ENCODE measurements at places on chromosomes 6 and 20.
A peak's percentile ranks its signal among the peaks of the same experiment; 100 is the strongest.

DNA sequence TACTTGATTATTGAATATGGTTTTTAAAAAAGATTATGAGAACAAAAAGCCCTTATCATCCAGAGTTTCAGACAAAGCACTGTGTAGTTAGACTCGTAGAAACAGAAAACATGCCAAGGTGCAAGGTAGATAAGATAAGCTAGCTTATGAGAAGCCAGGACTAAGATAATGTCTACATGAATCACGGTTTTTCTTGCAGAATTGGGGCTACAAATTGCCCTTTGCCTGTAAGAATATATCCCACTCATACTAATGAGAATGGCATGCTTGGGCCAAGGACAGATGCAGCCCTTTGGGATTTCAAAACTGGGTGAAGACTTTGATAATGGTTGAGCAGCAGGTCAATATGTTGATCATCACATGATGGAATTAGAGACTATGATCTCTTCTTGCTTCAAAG is 165.3 kb upstream of the PREP start:
- DNase-seq = no peak

GRCh38 chr6:116665464-116665863 is 3.1 kb downstream of the ZUP1 start:
- DNase-seq = no peak

- no peak for DNase-seq
These were observed 53.6 kb upstream of the ZNF337 start for GRCh38 chr20:25750220-25750764.

- no peak for DNase-seq
These were observed 121.1 kb downstream of the PLEKHG1 start for GRCh38 chr6:150720774-150721233.

DNA sequence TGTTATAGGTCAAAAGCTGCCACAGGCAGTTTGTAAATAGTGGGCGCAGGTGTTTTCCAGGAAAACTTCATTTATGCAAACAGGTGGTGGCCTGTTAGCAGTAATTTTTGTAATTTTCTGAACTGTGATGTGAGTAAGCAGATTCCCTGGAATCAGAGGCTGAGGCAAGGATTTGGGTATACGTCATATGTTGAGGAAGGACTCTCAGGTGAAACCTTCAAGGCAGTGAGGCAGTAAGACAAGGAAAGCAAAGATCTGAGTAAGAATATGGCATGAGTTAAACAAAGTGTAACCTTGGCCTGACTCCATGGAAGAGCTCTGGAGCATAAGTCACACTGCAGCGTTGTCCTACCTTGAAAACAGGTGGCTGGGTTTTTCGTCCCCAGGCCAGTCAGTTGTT is 291.1 kb upstream of the BTBD3 start:
- DNase-seq = no peak

- no peak for DNase-seq
These were observed 77.9 kb downstream of the RFX6 start for GRCh38 chr6:116954938-116955337.

DNA sequence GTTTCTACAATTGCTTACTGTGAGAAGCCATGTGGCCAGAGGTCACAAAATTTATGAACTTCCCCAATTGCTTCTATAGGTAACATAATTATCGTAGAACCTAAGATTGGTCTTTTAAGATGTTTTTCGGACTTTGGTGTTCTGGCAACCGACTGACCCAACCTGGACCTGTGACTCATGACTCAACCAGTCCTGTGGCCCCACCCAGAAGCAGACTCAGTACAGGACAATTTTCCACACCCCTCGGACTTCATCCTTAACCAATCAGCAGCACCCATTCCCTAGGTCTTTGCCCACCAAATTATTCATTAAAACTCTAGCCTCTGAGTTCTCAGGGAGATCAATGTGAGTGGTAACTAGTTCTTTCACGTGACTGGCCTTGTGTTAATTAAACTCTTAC is 26.4 kb upstream of the AKAP12 start:
- DNase-seq = no peak

DNA sequence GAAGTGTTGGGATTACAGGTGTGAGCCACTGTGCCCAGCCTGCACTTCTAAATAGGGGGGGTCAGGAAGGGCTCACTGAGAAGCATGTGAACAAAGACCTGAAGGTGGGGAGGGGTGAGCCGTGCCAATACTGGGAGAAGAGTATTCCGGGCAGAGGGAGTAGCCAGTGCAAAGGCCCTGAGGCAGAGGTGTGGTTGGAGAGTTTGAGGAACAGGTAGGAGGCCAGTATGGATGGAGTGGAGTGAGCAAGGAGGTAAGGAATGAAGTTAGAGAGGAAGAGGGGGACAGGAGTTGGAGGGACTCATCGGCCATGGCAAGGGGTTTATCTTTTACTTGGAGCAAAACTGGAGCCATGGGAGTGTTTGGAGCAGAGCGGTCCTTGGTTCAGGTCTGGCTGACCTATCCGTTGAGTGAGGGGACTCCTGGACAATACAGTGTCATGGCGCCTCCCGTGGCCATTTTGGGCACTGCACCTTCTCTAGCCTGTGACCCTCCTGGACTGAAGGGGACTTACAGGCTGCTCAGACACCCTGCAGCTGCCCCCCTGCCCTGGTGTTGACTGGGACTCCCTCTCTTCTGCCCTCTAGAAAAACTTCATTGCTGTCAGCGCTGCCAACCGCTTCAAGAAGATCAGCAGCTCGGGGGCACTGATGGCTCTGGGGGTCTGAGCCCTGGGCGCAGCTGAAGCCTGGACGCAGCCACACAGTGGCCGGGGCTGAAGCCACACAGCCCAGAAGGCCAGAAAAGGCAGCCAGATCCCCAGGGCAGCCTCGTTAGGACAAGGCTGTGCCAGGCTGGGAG is 12.1 kb downstream of the FOXS1 start:
- DNase-seq = peak; percentile 74

GRCh38 chr6:13810688-13811446 is 3.5 kb downstream of the MCUR1 start:
- no peak for DNase-seq

DNA sequence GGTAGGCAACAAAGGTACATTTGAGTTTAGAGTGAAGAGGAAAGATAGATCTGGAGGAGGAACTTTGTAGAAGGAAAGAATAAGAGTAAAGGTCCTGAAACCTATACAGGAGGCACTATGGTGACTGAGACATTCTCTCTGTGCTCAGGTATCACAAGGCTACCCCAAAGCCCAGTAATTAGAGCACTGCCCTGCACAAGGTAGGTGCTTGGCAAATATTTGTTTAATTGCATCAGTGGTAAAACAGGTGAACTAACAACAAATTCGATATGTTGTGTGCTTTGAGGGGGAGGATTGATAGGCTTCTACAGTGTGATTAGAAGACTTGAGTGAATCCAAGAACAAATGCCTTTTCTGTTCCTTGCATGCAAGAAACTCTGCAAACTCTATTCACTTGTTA is 6.8 kb upstream of the TSHZ2 start:
- DNase-seq = no peak

- no peak for DNase-seq
These were observed 43.1 kb upstream of the GATA5 start for GRCh38 chr20:62518911-62519310.

DNA sequence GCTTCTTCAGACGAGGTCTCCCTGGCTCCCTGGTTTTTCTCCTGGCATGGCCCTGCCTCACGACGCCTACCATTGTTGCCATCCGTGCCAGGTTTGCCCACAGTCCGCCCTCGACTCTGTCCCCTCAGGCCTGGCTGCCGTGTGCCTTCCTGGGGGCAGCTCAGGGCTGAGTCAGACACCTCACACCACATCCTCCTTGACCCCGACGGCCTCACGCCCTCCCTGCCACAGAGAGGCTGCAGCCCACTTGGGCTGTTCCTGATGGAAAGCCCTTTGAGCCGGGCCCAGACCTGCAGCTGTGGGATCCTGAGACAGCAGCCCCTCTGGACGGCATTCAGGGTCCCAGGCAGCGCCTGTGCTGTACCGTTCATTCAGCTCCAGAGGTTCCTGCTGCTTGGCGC is 108.3 kb downstream of the PSMB1 start:
- DNase-seq = no peak

DNA sequence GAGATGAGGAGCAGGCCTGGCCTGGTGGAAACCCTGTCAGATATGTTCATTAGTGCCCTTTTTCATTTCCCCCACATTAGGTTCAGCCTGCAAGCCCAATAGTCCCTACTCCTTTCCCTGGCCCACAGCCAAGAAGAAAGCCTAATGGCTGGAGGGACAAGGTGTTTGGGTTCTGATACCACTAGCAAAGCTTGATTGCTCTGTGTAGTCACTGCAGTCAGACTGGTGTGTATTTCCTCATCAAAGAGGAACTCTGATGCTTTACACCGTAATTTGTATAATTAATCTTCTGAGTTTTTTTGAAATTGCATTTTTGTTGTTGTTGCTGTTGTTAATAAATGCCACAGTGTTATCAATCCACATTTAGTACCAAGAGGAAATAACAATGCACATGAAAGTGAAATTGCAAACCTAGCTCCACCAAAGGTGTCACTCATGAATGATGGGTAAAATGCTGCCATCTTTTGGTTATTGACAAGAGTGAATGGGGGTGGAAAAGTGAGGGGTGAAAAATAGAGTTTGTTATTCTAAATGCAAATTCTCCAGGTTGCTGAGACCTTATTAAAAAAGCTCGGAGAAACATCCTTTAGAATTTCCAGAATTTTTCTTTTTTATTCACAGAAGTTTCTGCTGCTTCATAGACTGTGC is 320.2 kb upstream of the POU3F2 start:
- DNase-seq = no peak

- no peak for DNase-seq
These were observed 353.4 kb downstream of the PTPRT start for GRCh38 chr20:42836339-42836738.

DNA sequence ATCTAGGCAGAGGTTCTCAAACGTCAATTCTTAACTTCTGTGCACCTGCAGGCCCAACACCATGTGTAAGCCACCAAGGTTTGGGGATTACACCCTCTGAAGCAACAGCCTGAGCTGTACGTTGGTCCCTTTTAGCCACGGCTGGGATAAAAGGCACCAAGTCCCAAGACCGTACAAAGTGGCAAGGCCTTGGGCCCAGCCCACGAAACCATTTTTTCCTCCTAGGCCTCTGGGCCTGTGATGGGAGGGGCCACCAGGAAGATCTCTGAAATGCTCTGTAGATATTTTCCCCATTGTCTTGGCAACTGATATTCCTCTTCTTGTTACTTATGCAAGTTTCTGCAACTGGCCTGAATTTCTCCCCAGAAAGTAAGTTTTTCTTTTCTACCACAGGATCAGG is 4.5 kb upstream of the FAM184A start:
- DNase-seq = no peak

DNA sequence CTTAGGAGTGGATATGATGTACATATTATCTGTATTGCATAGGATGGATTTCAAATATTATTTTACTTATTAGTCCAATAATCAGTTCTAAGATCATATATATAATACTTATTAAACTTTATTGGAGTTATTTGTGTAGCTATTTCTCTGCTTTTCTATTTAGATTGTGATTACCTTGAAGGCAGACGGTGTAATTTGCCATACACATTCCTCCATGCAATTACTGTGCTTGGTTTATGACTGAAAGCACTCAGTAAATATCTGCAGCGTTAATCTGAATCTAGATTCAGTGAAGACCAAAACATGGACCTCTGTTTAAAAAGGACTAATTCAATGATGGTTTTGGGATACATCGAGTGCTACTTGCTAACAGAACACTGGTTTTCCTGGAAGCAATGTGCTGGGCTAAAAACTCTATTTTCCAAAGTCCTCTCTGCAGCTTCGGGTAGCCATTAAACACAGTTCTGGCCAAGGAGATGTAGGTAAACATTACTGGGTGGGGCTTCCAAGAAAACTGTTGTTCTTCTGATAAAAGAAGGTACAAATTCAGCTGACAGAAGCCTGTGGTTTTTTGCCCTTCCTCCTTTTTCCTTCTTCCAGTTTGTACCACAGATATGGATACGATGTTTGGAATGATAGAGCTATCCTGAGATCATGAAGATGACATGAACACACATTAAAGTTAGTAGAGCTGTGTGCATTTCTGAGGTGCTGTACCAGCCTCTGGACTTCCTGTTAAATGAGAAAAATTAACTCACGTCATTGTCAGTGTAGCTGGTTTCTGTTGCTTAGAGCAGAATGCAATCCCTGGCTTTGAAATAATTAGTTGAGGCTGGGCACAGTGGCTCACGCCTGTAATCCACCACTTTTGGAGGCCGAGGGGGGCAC is 136.5 kb upstream of the NUP153 start:
- DNase-seq = no peak

DNA sequence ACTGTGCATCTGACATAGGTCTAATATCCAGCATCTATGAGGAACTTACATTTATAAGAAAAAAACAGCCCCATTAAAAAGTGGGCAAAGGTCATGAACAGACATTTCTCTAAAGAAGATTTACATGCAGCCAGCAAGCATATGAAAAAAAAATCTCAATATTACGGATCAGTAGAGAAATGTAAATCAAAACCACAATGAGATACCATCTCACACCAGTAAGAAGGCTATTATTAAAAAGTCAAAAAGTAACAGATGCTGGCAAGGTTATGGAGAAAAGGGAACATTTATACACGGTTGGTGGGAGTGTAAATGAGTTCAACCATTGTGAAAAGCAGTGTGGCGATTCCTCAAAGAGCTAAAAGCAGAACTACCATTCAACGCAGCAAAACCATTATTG is 13.1 kb downstream of the METTL24 start:
- DNase-seq = no peak

GRCh38 chr20:37335642-37336368 is 10.1 kb upstream of the SRC start:
- DNase-seq = peak; percentile 97

DNA sequence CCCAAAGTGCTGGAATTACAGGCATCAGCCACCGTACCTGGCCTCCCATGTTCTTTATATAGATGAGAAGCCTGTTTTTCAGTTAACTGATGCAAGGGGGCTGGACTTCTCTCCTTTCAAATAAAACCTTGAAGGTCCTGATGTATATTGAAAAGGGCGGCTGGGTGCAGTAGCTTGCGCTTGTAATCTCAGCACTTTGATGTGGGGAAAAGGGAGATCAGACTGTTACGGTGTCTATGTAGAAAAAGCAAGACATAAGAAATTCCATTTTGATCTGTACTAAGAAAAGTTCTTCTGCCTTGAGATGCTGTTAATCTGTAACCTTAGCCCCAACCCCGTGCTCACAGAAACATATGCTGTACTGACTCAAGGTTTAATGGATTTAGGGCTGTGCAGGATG is 16.1 kb upstream of the SAMHD1 start:
- no peak for DNase-seq

- peak; percentile 67 for DNase-seq
These were observed 13.8 kb upstream of the POLR1H start for GRCh38 chr6:30047220-30047619.

- no peak for DNase-seq
These were observed 118.2 kb downstream of the CD164 start for GRCh38 chr6:109263873-109264700.

DNA sequence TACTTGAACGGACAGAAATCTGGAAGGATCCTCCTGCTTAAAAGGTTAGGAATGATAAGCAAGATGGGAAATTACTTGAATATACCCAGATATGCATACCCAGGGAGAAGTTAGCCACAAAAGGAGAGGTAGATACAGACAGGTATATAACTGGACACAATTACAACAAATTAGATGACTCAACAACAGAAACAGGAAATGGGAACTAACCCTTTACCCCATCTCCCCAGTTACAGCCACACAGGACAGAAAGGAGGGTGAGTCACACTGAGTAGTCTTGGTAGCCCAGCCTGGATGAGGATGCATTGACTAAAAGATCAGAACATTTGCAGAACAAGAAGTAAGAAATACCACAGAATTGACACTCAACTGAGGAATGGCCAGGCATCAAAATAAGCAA is 61.2 kb downstream of the C6orf52 start:
- peak; percentile 84 for DNase-seq

Measured in suppressor macrophage treated with lipopolysaccharide for 1 hour (primary cell).